Activated CD4-positive, alpha-beta memory T cell treated with anti-CD3 and anti-CD28 coated beads for 36 hours (primary cell): ENCODE measurements at places on chromosomes 2 and 18. TPM values are rescaled to one million over a fixed set of nuclear protein-coding genes. Genes with fewer than 3 reads are reported as not detected.

- H3K27ac ChIP-seq, result no peak overlapping the region
- DNase-seq, result no peak
- H3K4me1 ChIP-seq, result no peaks in the 10 kb centered on the region
These were observed 322.8 kb downstream of the RIT2 start for GRCh38 chr18:42792731-42793130.

LYG2 gene
- not detected for total RNA-seq

- DNase-seq, result no peak
- H3K27ac ChIP-seq, result no peak overlapping the region
- no peaks in the 10 kb centered on the region for H3K36me3 ChIP-seq
- peaks cover 1% of the 10 kb centered on the region for H3K27me3 ChIP-seq
- no peak overlapping the region for H3K4me3 ChIP-seq
- H3K4me1 ChIP-seq, result no peaks in the 10 kb centered on the region
These were observed 314.8 kb downstream of the TSN start for GRCh38 chr2:122070241-122070731.

DNA sequence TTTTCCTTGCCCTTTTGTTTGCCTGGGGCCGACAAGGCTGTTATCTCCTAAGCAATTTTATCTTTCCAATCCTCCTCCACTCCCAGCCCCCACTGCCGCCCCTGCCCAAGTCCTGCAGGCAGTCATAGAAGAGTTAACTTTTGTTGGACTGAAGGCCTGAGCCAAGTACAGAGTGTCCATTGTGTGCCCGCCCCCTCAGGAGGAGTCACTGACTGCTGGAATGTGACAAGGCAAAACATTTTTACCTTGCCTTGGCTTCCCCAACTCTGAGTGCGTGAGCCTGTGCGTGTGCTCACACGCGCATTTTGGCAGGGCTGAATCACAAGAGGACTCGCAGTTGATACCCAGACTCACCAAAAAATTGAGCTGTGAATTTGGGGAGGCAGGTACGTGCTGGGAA, 16.2 kb downstream of the SETBP1 start:
- H3K27me3 ChIP-seq, result peaks cover 8% of the 10 kb centered on the region
- peaks cover 12% of the 10 kb centered on the region for H3K4me1 ChIP-seq
- no peak overlapping the region for H3K27ac ChIP-seq
- H3K4me3 ChIP-seq, result no peak overlapping the region
- H3K36me3 ChIP-seq, result no peaks in the 10 kb centered on the region

CFC1 gene
- total RNA-seq, result not detected

DNA sequence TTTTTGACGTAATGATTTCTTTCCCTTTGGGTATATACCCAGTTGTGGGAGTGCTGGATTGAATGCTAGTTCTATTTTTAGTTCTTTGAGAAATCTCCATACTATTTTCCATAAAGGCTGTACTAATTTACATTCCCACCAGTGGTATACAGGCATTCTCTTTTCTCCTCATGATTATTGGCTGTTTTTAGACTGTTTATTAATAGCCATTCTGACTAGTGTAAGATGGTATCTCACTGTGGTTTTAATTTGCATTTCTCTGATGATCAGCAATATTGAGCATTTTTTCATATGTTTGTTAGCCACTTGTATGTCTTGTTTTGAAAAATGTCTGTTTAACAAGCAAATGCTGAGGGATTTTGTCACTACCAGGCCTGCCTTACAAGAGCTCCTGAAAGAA, 9.2 kb upstream of the CD28 start:
- H3K36me3 ChIP-seq, result peaks cover 2% of the 10 kb centered on the region
- H3K4me3 ChIP-seq, result no peak overlapping the region
- peaks cover 24% of the 10 kb centered on the region for H3K4me1 ChIP-seq
- no peak for DNase-seq
- H3K27ac ChIP-seq, result no peak overlapping the region

CCBE1 gene
- total RNA-seq, result not detected

CCL20 gene
- 72.0 TPM for total RNA-seq

IL1R1 gene
- 20.3 TPM for total RNA-seq

- no peaks in the 10 kb centered on the region for H3K27me3 ChIP-seq
- DNase-seq, result no peak
- H3K4me1 ChIP-seq, result peaks cover 47% of the 10 kb centered on the region
- no peak overlapping the region for H3K4me3 ChIP-seq
- peaks cover 40% of the 10 kb centered on the region for H3K36me3 ChIP-seq
These were observed 74.2 kb downstream of the MBD2 start for GRCh38 chr18:54150226-54150625.

NLRC4 gene
- total RNA-seq, result 0.33 TPM
